ENCODE measurements at places on chromosomes 4 and X. TPM values are rescaled to one million over a fixed set of nuclear protein-coding genes. Genes with fewer than 3 reads are reported as not detected.

GAGE12H gene
- polyA plus RNA-seq = not detected

GAGE12E gene
- not detected for polyA plus RNA-seq

TEX13B gene
- polyA plus RNA-seq = not detected

CT47C1 gene
- polyA plus RNA-seq = not detected

DHRSX gene
- polyA plus RNA-seq = 17.9 TPM

DDX53 gene
- polyA plus RNA-seq = not detected

DNA sequence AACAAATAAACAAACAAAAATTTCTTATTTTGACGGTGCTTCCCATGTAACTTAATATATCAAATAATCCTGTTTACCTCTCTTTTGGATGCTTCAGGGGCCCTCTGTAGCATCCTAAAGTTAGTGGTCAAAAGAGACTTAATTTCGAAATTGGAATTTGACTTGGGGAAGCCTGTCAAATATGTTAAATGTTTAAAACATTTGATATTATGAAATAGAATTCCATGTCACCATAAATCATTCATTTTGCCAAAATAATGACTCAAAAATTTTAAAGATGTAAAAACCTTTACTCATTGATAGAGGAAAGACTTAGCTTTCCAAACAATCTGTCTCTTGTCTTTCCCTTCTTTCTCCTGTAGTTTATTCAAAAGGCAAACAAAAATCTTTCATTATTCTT is 20.6 kb upstream of the TEX13A start:
- DNase-seq = no peak
- H3K27ac ChIP-seq = no peak overlapping the region
- no peak overlapping the region for H3K4me3 ChIP-seq
- H3K27me3 ChIP-seq = no peaks in the 10 kb centered on the region

DNA sequence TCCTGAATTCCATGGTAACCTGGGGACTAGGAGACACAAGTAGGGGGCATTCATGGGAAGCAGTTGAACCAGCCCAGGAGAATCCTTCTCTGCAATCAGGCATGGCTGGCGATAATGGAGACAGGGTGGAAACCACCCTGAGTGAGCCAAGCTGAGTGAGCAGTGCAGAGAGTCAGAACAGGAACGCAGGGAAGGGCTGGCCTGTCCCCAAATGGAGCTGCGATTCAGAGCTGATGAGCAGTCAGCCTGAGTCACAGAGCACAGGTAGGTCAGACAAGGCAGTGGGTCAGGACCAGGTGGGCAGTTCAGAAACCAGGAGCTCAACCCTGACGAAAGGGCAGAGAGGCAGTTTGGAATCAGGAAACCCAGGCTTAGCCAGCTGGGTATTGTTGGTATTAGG is 129.0 kb downstream of the BTC start:
- H3K36me3 ChIP-seq = no peaks in the 10 kb centered on the region
- DNase-seq = no peak
- H3K4me1 ChIP-seq = peaks cover 17% of the 10 kb centered on the region
- no peaks in the 10 kb centered on the region for H3K27me3 ChIP-seq

DNA sequence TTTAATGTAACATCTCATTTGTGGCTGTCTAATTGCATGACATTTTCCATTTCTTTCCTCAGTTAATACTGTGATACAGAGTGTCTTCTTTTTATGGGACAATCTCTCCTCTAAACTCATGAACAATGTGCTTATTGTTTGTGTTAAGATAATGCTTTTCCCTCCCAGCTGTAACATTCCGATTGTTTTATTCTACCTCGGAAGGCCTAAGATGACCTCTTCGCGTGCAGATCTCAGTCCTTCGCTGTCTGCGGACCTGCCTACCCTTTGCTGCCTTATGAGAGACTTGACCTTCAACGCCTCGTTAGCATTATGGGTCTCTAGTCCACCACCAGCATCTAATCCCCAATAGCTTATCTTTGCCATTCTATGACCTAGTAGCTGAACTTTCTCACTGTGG is 29.8 kb upstream of the ZFP42 start:
- no peak overlapping the region for H3K27ac ChIP-seq
- no peaks in the 10 kb centered on the region for H3K27me3 ChIP-seq
- no peak for DNase-seq

DNA sequence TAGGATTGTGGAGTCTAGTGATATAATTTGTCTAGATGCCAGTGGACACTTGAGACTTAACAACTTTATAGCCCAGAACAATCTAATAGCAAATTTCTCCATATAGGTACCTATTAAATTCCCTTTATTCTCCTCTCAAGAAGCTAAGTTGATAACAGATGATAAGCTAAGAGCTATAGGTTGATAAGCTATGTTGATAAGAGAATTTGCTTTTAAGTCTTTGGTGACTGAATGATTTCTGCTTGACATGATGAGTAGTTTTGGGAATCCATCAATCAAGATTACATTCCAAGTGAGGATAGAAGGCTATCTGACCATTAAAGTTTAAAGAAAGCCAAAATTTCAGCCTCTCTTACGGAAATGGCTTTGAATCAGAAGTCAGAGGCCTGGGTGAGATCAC is 131.6 kb downstream of the EMCN start:
- H3K36me3 ChIP-seq = no peaks in the 10 kb centered on the region
- no peak for DNase-seq
- H3K27me3 ChIP-seq = no peaks in the 10 kb centered on the region
- H3K27ac ChIP-seq = no peak overlapping the region

GRCh38 chr4:29423836-29424721 is 1296.1 kb upstream of the PCDH7 start:
- no peak for DNase-seq
- no peak overlapping the region for H3K4me3 ChIP-seq
- H3K36me3 ChIP-seq = no peaks in the 10 kb centered on the region

DNA sequence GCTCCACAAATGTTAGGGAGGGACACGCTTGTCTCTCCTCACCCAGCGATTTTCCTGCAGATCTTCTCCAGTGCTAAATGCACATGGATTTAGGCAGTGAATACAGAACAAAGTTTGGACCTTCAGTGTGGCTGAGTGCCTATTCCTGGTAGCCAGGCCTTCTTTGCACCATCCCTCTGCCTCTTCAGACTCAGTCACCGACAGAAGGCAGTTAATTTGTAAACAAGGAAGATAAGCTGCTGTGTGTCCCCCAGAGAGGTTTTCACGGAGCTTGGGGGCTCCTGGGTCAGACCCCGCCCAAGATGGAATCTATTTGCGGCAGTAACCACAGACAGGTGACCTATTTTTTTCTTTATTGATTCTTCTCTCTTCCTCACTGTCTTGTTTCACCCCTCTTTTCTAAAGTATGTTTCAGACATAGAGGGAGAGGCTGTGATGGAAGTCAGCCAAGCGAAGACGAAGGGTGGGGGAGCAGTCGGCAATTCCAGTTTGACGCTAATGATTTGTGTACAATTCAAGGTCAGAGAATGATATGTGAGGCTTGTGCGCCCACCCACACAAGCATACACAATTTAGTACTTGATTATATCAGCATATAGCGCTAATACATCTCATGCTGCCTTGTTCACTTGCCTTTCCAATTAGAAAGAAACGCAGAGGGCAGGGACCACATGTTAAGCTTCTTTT is 200.8 kb downstream of the MGST2 start:
- peak; percentile 44 for DNase-seq
- no peak overlapping the region for H3K4me3 ChIP-seq
- H3K4me1 ChIP-seq = peaks cover 6% of the 10 kb centered on the region
- H3K27ac ChIP-seq = peak overlapping the region; percentile 24

- no peak for DNase-seq
- peaks cover 2% of the 10 kb centered on the region for H3K27me3 ChIP-seq
- no peak overlapping the region for H3K4me3 ChIP-seq
Observed at GRCh38 chr4:25001509-25001908, 29.2 kb downstream of the LGI2 start.

GRCh38 chrX:1809581-1809980 is 194.7 kb downstream of the ASMT start:
- H3K36me3 ChIP-seq = no peaks in the 10 kb centered on the region
- no peaks in the 10 kb centered on the region for H3K27me3 ChIP-seq
- H3K4me1 ChIP-seq = no peaks in the 10 kb centered on the region

GRCh38 chrX:9122519-9123245 is 88.8 kb upstream of the FAM9B start:
- H3K4me1 ChIP-seq = no peaks in the 10 kb centered on the region
- no peak for DNase-seq
- no peak overlapping the region for H3K27ac ChIP-seq
- no peak overlapping the region for H3K4me3 ChIP-seq

All from large intestine (tissue), 12 donors.